ENCODE measurements at places on chromosomes 7 and 10.
A peak's percentile ranks its signal among the peaks of the same experiment; 100 is the strongest.

DNA sequence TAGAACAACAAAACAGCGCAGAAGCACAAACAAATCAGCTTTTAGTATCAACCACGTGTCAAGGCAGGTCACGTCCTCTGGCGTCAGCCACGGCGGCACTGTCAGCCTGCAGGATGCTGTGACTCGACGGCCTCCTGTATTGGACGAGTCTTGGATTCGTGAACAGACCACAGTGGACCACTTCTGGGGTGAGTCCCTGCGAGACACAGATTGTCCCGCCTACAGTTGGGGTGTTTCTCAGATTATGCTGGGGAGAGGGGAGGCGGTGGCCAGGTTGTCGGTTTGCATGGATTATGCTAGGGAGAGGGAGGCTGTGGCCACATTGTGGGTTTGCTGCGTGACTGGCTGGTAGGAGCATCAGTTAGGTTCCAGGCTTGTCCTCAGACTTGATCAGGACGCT is 9.7 kb downstream of the SUN1 start:
- no peak for DNase-seq

DNA sequence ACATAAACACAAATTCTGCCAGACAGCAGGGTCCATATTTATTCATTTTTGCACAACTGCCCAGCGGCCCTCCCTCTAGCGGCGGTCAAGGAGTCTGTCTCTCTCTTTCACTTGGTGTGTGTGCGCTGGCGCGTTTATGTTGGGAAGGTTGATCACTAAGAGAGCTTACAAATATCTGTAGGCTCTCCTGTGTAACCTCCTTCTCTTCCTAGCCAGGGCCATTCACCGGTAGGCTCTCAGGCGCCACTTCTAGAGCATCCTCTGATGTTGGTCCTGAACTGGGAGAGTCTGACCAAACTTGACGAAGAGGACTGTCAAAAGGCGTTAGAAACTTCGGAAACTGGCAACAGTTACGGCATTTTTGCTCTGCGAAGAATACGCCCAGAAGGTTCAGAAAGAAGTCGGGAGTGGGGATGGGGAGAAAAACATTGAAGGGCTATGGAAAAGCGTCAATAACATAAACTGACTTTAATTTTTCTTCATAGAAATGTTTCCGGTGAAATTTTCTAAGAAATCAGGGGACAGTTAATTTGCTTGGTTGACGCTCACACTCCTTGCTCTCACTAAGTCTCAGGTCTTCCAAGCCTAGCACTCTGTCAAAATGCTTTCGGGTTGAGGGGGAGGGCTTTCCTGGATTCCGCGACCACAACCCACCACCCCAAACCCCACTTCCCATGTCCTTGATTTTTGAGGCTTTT is 731.1 kb downstream of the ZWINT start:
- DNase-seq, result no peak

GRCh38 chr7:43756368-43757072 is 2.0 kb upstream of the BLVRA start:
- no peak for DNase-seq

GRCh38 chr7:35792873-35793489 is 7.9 kb upstream of the SEPTIN7 start:
- no peak for DNase-seq

DNA sequence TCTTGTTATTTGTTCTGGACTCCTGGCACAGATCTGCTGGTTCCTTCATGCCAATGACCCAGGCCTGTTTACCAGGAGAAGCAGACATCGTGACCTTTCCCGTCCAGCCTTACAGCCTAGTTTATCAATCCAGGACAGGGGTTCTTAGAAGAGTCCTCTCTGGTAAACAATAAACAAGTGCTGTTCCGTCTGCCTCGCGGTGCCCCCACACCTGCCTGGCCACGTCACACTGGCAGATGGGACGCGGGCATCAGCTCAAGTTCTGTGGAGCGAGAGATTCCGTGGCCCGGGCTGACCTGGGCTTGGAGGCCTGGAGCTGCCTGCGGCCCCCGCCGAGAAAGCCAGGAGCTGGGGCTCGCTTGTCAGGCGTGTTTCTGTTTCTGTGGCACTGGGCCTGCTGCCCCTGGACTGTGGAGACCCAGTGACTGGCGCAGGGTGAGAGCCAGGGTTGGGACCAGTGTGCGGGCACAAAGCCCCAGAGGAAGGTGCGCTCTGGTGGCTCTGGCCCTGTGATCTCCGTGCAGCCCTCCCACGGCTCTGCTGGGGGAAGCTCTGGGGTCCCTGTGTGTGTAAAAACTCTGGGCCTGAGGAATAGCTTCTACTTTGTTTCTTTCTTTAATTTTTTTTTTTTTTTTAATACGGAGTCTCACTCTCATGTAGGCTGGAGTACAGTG is 28.4 kb upstream of the PFKFB3 start:
- no peak for DNase-seq

DNA sequence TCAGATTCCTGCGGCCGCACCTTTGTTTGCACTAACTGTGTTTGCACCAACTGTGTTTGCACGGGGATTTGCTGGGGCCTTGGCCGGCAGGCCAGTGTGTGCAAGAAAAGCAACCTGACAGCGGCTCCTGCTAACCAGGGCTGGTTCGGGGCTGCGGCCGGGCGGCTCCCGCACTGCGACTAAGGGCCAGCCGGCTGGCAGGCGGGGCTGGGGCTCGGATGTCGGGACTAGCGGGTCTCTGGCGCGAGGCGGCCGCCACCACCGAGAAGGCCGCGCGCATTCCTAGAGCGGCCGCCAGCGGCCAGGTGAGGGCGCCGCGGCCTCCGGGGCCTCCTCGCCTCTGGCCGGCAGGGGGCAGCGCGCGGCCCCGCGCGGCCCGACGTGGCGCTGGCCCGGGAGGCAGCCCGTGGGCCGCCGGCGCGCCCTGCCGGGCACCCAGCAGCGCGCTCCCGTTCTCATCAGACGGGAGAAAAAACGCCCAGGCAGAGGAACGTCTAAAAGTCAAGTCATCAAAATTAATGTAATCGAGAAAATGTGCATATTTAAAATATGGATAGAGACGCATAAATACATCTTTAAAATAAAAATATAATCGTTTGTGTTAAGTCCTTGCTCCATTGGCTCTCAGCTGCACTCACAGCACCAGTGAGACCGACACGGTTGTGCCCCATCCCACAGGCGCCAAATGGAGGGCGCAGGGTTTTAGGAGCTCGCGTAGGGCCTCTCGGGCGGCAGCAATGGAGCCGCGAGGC is 38.5 kb downstream of the ZNF777 start:
- peak; percentile 43 for DNase-seq

- DNase-seq, result no peak
Measured at GRCh38 chr10:3931224-3931623, 146.2 kb upstream of the KLF6 start.

- no peak for DNase-seq
Measured at GRCh38 chr10:55063811-55064210, 262.8 kb upstream of the PCDH15 start.

DNA sequence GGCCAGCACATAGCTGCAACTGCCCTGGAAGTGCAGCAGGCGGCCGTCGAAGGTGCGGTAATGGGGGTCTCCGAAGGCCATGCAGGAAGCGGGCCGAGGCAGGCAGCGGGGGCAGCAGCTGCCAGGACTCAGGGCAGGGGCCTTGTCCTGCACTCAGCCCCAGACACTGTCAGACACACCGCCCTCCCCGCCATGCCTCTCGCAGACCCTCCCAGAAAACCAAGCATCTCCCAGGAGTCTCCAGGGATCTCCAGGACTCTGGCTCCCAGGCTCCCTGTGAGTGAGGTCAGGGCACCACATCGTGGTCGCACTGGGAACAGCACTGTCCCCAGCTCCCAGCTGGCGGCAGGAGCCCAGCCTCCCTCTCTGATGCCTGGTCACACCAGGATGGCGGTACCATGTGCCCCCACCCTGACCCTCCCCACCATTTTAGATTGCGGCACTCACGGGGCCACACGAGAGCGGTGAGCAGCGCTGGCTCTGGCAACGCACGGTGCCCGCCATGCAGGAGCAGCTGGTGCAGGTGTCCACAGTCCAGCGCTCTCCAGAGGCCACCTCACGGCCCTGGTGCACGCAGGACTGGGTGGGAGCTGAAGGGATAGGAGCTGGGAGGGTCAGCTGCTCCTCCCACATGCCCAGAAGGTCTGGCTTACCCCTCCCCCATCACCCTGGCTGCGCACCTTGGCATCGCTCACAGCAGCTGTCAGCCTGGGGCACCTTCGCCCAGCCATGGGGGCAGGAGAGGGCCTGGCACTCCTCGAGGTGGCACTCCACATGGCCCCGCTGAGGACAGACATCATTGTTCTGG is 17.5 kb downstream of the ATP6V1F start:
- DNase-seq, result no peak

GRCh38 chr10:97074256-97075145 is 111.3 kb downstream of the SLIT1 start:
- DNase-seq, result no peak

DNA sequence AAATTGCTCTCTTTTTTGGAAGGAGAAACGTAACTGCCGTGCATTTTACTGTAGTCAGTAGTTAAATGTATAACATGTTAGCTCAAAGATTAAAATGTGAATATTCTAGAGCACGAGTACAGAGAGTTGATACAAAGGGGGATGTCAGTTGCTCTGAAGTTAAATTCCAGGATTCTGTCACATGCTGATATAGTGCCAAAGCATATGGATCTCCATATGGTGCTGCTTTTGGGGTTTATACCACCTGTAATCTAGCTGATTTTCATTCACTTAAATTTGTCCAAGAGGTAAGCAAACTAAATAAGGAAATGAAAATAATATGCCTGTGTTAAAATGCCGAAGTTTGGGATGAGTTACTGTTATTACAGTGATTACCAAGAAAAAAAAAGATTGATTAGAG is 298.6 kb downstream of the EXOC4 start:
- DNase-seq, result no peak

DNA sequence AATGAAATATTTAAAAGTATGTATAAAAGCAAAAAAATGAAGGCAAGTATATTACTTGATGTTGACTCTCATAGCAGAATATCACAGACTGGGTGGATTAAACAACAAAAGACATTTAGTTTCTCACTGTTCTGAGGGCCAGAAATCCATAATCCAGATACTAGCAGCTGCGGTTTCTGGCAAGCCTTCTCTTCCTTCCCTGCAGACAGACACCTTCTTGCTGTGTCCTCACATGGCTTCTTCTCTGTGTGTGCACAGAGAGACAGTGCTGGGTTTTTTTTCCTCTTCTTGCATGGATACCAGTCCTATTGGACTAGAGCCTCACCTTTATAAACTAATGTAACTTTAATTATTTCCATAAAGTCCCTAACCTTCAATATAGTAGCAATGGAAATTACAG is 127.9 kb upstream of the AKR1E2 start:
- DNase-seq, result no peak

All from stimulated activated CD8-positive, alpha-beta memory T cell treated with anti-CD3 and anti-CD28 coated beads, Interleukin-2, amount 100 ng/mL, for 1 hour (primary cell).